ENCODE measurements at places on chromosomes 2 and 18.

- no peak for DNase-seq
Measured at GRCh38 chr2:228731517-228731916, 539.6 kb downstream of the PID1 start.

GRCh38 chr2:205698286-205699268 is 16.3 kb downstream of the NRP2 start:
- no peak for DNase-seq

DNA sequence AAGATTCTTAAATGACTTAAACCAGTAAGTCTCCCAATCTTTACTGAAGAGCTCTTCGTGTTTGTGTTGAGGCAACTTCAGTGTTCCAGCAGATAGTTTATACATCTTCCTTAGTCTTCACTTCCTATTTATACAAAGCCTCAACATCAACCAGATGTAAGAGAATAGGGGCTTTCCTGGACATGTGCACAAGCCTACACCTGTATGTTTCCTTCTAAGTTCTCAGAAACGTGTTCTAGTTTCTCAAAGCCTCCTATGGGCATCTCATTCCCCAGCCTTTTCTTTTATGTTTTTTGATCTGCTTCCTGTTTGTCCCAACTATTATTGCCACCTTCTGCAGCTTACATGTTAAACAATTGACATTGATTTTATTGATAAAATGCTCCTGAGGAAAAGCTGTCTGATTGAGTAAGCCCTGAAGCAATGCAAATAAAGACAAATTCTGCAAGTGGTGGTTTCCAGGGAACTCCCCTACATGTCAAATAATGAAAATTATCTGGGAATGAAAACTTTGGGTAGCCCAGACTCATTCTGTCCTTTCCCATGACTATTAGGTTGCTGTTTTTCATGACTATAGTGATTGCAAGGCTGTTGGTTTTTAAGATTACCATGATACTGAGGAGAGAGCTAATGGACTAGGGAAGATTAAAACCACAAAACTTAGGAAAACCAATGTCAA is 663.3 kb upstream of the ACVR2A start:
- DNase-seq: no peak

GRCh38 chr2:239868556-239869181 is 156.5 kb downstream of the NDUFA10 start:
- no peak for DNase-seq

GRCh38 chr2:85053802-85054201 is 79.4 kb upstream of the TCF7L1 start:
- peak; percentile 82 for DNase-seq

- no peak for DNase-seq
Measured at GRCh38 chr2:219521066-219521880, 7.0 kb downstream of the ASIC4 start.

DNA sequence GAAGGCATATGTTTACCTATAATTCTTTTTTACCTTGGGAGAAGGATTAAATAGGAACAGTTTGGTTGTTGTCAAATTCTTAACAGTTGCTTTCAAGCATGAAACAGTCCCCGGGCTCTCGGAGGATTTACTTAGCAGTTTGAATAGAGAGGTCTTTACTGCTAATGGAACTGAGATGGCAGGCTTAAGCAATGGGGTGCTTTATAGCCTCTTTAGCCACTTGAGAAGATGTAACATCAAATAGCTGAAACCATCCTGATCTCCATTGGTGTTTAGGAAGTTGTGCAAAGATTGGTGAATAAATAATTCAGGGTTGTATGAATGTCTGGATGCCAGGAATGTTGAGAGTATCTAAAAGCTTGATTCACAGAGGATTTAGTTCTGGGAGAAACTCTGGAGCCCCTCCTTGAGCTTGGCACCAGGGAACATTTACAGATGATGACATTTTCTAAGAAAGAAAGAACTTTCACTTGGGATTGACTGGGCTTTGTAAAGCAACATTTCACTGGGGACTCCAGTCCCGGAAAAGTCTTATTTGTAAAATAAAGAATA is 51.9 kb downstream of the PTPRM start:
- DNase-seq: no peak

DNA sequence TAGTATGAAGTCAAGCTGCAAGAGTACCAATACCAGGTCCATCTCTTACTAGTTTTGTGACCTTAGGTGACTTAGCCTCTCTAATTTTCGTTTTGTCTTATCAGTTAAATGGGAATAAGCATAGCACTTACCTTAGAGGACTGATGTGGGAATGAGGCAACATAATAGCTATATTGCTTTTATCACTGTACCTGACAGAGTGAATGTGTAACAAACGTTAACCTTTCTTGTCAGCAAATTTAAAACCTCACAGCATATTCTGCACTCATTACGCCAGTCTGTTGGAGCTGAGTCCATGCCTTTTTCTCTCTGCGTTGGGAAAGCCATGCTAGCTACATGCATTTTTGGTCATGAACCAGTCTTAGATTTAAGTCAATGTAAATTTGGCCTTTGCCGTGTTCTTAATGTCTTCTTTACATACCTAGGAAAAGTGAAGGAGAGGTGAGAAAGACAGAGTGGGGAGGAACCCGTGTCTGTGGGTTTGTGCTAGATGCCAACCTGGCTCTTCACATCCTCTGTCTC is at the start of gene IL36B:
Gene IL36B, minus strand, starts transcription at position 472 of the 522 bp plus-strand sequence.
- peak; percentile 75 for DNase-seq

GRCh38 chr2:23689131-23689700 is 237.7 kb downstream of the ATAD2B start:
- no peak for DNase-seq

GRCh38 chr2:119117891-119118882 is 40.4 kb downstream of the C1QL2 start:
- DNase-seq: no peak

DNA sequence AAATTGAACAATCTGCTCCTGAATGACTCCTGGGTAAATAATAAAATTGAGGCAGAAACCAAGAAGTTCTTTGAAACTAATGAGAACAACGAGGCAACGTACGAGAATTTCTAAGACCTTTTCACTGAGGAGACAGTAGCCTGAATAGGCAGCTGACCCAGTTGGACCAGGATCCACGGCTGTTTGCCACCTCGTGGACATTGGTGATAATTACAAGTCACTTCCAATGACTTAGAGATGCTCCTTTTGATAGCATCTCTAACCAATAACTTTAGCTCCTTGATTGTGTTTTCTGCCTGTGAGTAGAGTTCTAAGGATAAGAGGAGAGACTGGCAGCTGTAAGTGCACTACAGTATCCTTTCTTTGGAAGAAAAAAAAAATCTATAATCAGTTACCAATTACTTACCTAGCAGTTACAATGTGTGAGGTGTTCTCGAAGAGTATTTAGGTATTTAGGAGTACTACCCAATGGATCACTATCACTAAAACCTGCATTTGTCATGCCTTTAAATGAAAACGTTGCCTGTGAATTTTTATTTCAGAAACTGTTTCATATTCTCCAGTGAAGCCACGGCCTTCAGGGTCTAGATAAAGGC is 31.3 kb upstream of the CNTNAP5 start:
- peak; percentile 22 for DNase-seq

GRCh38 chr2:68482296-68482820 is 15.0 kb downstream of the APLF start:
- no peak for DNase-seq

DNA sequence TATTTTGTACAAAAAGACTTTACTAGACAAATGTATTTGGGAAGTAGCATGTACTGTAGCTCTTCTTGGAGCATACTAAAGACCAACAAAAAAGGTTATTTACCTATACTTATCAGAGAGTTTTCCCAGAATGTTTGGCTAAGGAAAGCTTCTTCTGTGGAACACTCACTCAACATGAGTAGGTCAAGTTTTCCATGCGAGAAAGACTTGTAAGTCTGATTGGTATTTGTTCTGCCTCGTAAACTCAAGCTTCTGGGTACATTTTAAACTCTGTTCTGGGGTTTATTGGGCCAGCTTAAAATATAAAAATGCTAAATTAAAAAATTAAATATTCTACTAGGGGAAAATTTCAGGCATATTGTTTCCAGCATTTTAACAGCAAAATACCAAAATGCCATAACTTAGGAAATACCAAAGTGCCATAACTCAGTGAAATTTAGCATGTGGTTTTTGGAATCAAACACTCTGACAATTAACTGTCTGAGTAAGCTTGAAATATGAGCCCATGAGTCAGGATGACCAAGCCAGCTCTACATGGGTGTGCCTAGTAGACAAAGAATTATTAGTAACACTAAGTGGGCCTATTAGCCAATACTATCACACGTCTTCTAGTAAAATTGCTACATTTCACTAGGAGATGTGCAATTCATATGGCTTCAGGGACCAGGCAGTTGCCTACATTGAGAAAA is 47.3 kb upstream of the SERPINE2 start:
- DNase-seq: no peak

GRCh38 chr2:67895227-67895941 is 167.4 kb downstream of the C1D start:
- DNase-seq: no peak

- no peak for DNase-seq
Measured at GRCh38 chr2:506451-506850, 170.8 kb downstream of the TMEM18 start.

GRCh38 chr2:85938456-85938855 is 49.7 kb upstream of the ST3GAL5 start:
- DNase-seq: no peak

DNA sequence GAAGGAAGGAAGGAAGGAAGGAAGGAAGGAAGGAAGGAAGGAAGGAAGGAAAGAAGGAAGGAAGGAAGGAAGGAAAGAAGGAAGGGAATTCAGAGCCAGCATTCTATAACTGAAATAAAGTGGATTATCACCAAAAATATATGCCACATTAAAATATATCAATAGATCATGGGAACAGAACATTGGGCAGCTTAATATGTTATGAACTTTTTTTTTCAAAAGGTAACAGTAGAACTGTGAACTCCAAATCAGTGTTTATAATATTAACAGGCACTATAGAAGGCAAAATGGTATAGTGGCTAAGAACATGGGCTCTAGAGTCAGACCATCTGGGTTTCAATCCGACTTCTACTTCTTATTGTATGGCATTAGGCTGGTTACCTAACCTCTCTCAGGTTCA is 313.5 kb downstream of the EXOC6B start:
- no peak for DNase-seq

- DNase-seq: no peak
Measured at GRCh38 chr18:3593381-3593903, 143.5 kb downstream of the TGIF1 start.

DNA sequence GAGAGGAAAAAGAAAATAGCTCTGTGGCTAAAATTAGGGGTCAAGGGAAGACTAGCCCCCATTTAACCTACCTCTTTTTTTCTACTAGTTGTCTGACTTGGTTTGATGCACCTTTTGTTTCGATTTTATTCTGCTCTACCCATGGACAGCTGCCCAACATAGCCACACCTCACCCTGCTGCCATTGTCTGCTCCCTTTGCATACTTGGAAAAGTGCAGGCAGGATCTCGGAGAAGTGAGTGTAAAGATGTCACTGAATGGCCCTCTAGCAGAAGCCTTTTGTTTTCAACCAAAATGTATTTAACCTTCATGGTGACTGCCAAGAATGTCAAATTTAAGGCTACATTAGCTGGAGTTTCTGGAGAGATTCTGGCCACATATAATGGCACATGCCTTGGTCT is 62.9 kb downstream of the SETBP1 start:
- DNase-seq: no peak

DNA sequence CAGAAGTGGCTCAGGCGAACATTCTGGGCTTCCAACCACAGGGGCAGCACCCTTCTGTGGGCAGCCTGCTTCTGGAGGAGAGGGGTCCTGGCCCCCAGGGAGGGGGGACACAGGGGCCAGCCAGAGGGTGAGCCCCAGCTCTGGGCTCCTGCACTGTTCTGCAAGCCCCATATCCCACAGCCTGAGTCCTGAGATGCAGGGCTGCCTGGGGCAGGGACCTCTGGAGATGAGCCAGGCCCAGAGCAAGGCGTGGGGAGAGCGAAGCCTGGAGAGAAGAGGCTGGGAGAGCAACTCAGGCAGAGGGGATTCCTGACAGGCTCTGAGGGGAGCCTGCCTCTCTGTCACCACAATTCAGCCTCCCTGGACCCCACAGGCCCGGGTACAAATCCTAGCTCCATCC is 13.5 kb upstream of the PRSS56 start:
- DNase-seq: no peak

- no peak for DNase-seq
Measured at GRCh38 chr2:36455011-36455410, 99.4 kb downstream of the CRIM1 start.

GRCh38 chr2:207422380-207422779 is 107.4 kb upstream of the CREB1 start:
- no peak for DNase-seq

GRCh38 chr2:192288295-192288694 is 93.6 kb upstream of the TMEFF2 start:
- no peak for DNase-seq

GRCh38 chr2:105112345-105112744 is 74.5 kb downstream of the MRPS9 start:
- DNase-seq: no peak

GRCh38 chr2:43224571-43225092 is 1.8 kb downstream of the ZFP36L2 start:
- DNase-seq: no peak

DNA sequence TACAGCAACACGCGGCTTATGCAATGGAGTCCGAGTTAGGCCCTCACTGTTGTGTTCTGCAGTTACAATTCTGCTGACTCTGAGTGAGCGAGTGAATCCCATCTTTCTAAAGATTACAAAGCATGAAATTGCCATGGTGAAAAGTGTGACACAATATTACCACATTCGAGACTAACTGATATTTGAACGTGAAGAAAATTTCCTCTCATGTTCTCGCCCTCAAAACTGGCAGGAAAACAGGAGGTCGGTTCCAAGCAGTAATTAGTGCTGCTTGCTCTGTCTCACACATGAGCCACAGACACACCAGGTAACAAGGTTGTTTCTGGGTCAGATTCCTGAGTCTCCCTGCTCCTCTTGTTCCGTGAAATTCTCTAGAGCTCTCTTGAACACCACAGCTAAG is 93.7 kb upstream of the RIOK3 start:
- no peak for DNase-seq

DNA sequence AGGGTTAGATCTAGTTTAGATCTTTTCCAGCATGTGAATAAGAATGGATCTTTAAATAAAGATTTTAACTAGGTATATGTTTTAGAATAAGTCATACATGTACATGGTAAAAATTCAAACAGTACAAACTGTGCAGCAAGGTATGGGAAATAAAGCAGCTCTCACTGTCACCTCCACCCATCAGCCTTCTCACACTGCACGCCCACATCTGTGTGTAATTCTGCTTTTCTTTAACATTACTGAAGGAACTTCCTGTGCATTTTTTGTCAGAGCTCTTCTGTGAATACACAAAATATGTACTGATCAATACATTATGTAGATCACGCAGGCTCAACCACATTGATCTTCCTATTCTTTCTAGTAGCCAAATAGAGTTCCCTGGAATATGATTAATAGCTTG is 3.4 kb downstream of the CASP8 start:
- no peak for DNase-seq
